ENCODE measurements at places on chromosomes 3 and 15.

DNA sequence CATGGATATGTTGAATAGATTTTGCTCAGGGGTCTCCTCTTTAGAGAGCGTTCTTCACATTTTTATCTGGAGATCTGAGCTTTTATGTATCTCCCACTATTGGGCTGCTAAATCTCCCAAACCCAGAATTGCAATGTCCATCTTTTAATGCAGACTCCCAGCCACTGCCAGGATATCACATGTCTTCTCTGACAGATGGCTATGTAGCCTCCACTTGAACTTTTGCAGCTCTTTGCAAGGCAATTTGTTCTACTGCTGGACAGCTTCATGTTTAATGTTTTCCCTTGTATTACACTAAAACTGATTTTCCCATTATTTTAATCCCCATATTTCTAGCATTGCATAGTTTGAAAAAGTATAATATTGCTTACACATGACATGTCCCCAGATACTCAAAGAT is 177.2 kb downstream of the LPP start:
- no peak for DNase-seq

- no peak for DNase-seq
Measured at GRCh38 chr3:167361306-167361705, 18.8 kb downstream of the ZBBX start.

- DNase-seq: no peak
Measured at GRCh38 chr15:96142498-96142897, 188.0 kb upstream of the NR2F2 start.

DNA sequence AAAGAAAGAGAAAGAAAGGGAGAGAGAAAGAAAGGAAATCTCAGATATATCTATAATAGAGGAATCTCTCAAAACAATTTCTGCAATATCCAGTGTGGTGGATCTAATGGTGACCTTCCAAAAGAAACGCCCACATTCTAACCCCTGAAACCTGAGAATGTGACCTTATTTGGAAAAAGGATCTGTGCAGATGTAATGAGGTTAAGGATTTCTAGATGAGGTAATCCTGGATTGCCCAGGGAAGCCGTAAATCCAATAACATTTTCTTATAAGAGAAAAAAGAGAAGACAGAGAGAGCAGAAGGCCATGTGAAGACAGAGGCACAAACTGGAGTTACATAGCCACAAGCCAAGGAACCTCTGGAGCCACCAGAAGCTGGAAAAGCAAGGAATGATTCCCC is 307.6 kb downstream of the ZBTB20 start:
- no peak for DNase-seq

DNA sequence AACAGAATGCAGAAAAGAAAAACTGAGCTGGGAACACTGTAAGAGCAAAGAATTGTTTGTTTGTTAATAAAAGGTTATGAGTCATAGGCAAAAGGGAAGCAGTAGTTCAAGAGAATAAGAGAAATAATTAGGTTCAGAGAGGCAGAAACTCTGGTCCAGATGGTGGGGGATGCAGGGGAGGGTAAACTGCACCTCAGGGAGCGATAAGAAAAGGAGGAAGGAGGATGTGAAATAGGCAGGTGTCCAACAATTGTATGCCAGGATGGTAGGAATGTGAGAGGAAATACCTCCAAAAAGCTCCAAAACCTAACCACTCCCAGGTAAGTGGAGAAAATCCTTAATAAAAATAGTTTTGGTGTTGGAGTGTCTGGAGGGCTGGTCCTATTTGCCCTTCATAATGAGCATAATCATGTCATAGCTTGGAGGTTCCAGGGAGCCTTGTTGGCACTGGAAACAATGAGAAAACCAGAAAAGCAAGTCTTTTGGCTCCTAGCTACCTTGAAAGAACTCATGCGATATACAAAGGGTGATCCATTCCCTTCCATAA is 405.4 kb upstream of the TBL1XR1 start:
- DNase-seq: no peak

GRCh38 chr3:63390710-63391230 is 112.7 kb downstream of the SYNPR start:
- no peak for DNase-seq

DNA sequence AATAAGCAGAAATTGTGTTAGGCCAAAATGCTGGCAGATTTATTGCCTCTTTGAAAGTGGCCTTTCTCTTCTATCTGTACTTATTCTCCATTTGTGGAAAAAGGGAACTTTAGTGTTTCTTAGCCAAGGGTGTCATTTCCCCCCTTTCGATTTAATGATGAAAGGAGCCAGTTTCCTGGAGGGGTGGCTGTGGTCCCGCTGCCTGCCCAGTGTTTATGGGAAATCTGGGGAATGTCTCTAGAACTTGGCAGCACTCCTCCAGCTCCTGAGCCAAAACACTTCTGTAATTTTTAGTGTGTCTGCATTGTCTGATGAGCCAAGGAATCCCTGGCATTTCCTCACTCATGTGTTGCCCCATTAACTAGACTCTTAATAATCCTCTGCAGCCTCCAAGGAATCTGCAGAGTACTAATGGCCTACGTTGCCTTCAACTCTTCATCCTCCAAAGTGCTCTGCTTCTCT is 448.8 kb downstream of the GRM7 start:
- DNase-seq: no peak

GRCh38 chr3:195802795-195803194 is 8.9 kb downstream of the MUC4 start:
- no peak for DNase-seq

DNA sequence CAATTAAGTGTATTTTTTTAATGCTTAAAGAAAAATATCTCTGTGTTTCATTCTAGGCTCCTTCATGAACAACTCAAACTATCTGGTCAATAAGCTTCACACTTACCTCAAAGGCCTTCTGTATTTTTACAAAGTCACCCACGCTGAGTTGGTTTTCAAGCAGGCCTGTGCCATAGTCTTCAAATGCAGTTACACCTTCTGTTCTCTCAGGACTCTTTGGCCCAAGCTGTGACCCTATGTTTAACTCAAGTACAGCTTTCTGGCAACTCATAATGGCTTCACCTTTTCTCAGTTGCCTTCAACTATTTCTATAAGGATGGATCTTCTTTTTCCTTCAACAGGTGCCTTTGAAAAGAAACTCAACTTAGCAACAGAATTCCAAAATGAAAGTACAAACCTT is 587 bp downstream of the WDR49 start:
- no peak for DNase-seq

GRCh38 chr3:49683162-49683561 is 6.1 kb downstream of the MST1 start:
- DNase-seq: no peak

- DNase-seq: no peak
Measured at GRCh38 chr15:77624868-77625267, 7.8 kb downstream of the LINGO1 start.

DNA sequence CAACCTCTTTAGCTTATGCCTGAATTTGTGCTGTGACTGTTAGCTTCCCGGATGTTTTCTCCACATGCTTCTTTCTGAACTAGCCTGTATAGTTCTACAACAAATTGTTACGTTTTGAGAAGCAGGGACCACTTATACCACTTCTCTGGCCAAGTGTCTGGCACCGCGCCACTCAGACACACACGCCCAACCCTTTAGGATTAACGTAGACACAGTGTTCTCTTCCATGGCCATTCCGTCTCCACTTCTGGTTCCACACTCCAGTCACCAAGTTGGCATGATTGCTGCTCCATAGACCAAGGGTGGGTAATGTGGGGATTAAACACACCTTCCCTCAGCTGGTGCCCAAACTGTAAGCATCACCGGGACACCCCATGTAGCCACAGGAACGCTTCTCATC is 755 bp upstream of the TMEM108 start:
- no peak for DNase-seq

- DNase-seq: no peak
Measured at GRCh38 chr3:146154995-146155394, 6.0 kb downstream of the PLOD2 start.

- peak; percentile 6 for DNase-seq
Measured at GRCh38 chr3:148459931-148460513, 237.7 kb upstream of the AGTR1 start.

GRCh38 chr15:74961616-74962015 is 5.0 kb upstream of the RPP25 start:
- no peak for DNase-seq

- DNase-seq: no peak
Measured at GRCh38 chr15:62060896-62061280, 641 bp upstream of the VPS13C start.

DNA sequence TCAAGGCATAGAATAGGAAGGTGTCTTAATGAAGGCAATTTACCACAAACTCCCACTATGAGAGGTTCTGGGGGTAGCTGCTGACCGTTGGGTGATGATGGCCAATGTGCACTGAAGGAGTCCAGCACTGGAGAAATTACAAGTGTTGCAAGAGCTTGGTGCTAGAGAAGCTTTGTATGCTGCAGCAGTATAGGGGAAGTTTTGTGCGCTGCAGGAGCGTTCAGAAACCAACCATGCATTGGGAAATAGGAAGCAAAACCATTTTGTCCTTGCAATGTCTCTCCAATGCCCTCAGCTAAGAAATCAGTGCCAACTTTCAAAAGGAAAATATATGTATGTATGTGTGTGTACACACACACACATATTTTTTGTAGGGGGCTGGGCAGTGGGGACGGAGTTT is 441.6 kb upstream of the NAALADL2 start:
- no peak for DNase-seq

DNA sequence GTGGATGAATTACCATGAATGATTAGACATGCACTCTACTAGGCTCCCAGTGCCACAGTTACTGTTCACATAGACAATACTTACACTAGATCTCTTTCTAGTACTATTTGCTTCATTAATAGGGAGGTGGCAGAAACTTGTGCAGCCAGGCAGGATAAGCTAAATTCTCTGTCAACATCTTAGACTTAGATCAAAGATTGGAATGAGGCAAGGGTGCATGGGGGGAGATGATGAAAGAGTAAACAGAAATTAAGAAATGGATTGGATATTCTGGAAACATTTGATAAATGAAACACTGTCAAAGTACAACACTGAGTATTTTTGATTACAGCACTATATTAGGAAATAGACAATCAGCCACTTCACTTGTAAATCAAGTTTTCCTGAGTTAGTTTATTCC is 205.4 kb upstream of the TBC1D5 start:
- DNase-seq: no peak

- no peak for DNase-seq
Measured at GRCh38 chr3:177300039-177300833, 103.0 kb upstream of the TBL1XR1 start.

GRCh38 chr15:49645941-49646340 is 25.1 kb downstream of the DTWD1 start:
- no peak for DNase-seq

DNA sequence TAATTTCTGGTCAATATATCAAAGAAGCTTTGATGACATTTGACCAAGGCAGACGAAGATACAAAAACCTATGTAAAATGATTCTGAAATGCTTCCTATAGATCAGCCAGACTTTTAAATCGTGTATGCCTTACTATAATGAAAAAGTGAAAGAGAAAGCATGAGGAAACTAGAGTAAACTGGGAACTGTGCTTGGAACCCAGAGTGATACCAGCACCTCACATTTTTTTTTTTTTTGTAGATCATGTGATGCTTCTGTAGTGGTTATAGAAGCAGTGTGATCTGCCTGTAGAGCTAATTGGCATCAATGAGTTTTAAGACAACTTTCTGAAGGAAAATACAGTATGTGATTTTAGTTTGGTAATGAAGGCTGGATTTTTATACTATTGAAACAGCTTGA is 150.7 kb downstream of the NLGN1 start:
- DNase-seq: no peak

GRCh38 chr3:42066516-42067181 is 24.5 kb upstream of the TRAK1 start:
- DNase-seq: no peak

DNA sequence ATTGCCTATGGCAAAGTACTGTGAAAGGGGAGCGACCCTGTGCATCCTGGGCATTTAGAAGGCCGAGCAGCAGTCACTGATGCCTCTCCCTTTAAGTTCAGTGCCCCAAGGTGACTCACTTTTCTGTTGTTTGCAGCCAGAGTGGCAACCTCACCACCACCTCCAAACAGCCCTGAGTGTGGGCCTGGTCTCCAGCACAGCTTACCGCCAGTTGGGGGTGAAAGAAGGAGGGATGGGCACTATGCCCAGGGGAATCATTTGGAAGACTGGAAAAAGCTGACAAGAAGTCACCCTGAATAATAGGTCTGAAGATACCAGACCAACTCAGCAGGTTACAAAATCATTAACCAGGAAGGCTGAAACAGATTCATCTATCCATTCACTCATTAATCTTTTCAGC is 571.8 kb downstream of the EPHB1 start:
- no peak for DNase-seq

DNA sequence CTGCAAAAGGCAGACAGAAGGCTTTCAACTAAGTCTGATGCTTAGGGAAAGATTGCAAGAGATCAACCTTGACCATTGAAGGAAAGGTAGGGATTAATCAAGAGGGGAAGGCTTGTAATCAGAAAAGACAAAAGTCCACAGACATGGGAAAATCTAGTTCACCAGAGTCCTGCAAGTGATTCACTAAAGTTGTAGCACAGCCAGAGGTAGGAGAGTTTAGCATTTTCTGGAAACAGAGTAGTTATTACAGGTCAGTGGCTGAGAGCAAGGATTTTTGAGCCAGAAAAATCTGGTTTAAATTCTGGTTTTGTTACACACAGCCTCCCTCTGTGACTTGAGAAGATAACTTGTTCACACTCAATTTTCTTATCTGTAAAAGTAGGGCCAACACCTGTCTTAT is 35.3 kb upstream of the DPPA4 start:
- DNase-seq: no peak

- no peak for DNase-seq
Measured at GRCh38 chr3:27990837-27991236, 250.6 kb upstream of the CMC1 start.

- DNase-seq: no peak
Measured at GRCh38 chr3:178504128-178504527, 32.1 kb upstream of the KCNMB2 start.

- DNase-seq: no peak
Measured at GRCh38 chr3:18630295-18630694, 205.2 kb upstream of the SATB1 start.

GRCh38 chr3:133868758-133869475 is 26.8 kb downstream of the RAB6B start:
- no peak for DNase-seq

GRCh38 chr15:101014921-101015841 is 96.0 kb downstream of the LRRK1 start:
- DNase-seq: peak; percentile 32

- no peak for DNase-seq
Measured at GRCh38 chr15:62644216-62644888, 398.2 kb upstream of the TPM1 start.

DNA sequence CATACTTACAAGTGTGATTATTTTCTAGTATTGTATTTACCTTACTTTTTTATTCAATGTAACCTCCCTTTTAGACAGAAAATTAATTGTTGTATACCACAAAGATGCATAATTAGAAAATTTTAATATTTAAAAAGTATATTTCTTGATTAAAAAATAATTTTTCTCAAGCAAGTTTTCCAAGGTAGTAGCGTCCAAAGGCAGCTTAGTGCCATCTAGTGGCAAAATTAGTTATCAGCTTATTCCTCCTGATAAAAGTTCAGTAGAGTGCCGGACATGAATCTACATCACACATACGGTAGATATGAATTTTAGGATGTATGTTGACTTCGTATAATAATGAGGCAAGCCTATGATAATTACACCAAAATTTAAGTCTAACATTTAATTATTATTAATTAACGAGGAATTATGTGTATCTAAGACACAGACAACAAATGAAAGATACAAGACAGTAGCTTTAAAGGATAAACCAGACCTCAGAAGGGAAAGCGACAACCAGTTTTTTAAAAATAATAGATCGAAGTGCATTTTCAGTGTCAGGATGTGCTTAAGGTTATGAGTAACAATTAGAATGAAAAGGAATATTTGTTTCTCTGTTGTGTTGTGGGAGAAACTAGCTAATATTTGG is 405.9 kb downstream of the ROBO1 start:
- peak; percentile 0 for DNase-seq
